Activated CD4-positive, alpha-beta T cell treated with anti-CD3 and anti-CD28 coated beads, Interleukin-10, Interleukin-2, amounts not matched to agents 100 ng/mL and 50 ng/mL, durations not matched to agents 16 hours and 8 hours (primary cell): ENCODE measurements at places on chromosomes 13 and 19.

DNA sequence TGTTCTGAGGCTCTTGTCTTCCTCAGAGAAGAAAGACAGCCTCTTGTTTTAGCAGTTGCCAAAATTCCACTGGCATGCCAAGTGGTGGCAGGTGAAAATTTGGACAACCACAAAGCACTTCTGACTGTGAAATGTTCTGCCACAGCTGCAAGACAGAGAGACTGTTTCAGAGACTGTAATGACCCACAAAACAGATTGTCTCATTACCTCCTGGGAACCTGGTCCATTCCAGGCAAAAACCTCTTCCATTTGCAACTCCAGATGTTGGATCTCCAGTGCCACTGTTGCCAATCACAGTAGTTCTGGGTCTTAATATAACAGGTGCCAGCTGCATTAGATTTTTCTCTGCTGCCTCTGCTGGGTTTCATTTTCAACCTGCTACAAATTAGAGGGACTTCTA lies 911.5 kb downstream of the UQCRFS1 start:
- no peak for DNase-seq

DNA sequence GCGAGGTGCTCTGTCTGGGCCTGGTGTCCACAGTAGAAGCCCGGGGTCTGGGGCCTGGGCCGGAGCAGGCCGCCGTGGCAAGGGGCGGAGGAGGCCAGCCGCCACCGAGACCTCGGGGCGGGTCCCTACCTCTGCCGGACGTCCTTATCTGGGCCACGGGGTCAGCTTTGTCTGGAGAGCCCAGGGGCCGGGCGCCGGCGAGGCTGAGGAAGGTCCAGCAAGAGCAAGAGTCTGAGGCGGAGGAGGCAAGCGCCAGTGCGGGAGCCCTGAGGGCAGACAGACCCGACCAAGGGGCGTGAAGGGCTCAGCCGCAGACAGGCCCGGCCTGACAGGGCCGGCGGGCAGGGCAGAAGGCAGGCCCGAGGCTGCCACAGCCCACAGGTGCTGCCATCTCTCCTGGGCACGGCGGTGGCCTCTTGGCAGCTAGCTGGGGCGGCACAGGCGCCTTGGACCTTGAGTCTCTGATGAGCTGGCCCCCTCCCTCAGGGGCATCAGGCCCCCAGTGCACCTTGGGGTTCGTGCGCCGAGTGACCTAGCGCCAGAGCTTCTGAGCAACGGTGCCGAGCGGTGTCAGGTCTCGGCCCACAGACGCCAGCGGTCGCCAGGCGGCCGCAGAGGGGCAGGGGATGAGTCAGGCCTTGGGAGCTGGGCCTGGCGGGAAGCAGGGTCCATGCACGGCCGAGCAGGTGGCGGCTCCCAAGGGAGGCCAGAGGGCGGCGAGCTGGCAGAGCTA lies 19.1 kb upstream of the AKAP8 start:
- DNase-seq, result no peak

DNA sequence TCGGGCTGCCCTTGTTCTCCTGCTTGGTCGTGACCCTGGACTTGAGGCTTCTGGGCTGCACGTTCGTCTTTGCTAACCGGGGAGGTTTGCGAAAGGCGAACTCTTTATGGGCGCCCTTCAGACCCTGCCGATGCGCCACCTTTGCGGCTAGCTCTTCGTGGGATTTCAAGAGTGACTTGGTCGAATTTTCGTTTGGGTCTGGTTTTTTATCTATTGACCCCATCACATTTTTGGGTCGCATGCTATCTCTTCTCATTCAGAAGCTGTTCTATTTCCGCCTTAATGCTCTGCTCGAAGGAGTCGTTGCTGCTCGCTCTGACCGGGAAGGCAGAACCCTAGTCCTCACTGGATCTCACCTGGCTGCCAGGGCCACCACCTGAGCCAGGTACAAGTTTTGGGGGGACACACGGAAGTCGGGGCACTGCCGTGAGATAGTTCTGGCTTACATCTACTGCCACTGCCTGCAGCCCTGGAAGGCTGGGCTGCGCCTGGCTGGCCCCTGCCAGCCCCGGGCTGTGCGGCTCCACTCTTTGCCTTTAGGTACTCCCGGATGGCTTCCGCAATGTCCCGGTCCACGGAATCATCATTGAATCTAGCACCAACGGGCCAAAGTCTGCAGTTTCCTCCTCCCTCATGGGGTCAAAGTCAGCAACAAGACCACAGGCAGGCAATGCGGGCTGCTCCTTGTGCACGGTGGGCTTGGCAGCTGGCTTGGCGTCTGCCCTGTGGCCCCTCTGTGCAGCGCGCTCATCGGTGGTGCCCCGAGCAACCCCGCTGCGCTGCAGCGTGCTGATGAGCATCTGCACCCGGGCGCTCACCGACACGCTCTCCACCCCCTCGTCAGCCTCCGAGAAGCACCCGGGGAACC lies 16.2 kb downstream of the RB1 start:
- DNase-seq, result no peak

DNA sequence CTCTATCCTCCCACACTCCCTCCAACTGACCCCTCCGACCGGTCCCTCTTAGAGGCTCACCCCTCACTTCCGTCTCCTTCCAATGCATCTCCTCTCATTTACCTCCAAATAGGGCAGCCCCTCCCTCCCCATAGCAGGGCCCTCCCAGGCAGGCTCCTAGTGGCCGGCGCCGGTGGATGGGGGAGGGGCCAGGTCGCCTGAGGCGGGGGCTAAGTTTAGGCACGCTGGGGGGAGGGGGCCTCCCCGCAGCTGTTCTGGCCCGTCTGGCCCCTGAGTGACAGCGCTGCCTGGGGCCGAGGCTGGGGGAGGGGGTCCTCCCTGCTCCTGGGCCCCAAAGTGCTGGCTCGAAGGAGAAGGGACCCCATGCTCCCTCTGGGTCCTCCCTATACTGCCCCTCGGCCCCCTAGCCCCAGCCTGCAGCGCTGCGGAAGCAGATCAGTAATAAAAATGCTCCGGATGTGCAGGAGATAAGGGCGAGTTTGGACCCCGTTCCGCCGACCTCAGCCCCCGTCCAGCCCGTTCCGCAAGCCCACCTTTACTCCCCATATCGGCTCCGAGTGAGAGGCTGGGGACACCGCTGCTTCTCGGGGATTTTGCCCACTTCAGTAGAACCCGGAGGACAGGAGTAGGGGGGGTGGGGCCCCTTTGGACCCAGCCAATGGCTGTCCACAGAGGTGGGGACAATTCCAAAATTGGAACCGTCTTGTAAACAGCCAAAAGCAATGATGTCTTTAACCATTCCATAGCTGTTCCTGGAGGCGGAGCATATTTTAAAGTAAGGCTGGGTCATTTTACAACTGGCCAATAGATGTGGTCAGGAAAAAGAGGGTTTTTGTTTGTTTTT lies 4.0 kb downstream of the RTN2 start:
- no peak for DNase-seq

GRCh38 chr19:54077334-54077733 lies 3.8 kb downstream of the TARM1 start:
- no peak for DNase-seq

DNA sequence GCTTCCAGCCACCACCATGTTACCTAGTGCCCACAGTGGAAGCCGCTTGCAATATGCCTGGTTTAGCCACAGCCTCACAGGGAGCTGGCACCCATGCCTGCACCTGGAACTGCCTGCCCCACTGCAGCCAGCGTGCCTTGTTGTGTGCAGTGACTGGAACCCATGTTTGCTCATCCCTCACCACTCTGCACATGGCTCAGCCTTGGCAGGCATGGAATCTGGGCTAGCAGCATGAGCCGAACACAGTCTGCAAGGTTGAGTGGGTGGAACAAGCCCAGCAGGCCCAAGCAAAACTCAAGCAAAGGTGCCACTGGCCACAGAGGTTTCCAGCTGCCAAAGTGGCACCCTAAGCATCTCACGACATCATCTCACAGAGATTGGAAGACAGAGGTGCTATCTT lies 269.5 kb downstream of the PCDH20 start:
- no peak for DNase-seq

DNA sequence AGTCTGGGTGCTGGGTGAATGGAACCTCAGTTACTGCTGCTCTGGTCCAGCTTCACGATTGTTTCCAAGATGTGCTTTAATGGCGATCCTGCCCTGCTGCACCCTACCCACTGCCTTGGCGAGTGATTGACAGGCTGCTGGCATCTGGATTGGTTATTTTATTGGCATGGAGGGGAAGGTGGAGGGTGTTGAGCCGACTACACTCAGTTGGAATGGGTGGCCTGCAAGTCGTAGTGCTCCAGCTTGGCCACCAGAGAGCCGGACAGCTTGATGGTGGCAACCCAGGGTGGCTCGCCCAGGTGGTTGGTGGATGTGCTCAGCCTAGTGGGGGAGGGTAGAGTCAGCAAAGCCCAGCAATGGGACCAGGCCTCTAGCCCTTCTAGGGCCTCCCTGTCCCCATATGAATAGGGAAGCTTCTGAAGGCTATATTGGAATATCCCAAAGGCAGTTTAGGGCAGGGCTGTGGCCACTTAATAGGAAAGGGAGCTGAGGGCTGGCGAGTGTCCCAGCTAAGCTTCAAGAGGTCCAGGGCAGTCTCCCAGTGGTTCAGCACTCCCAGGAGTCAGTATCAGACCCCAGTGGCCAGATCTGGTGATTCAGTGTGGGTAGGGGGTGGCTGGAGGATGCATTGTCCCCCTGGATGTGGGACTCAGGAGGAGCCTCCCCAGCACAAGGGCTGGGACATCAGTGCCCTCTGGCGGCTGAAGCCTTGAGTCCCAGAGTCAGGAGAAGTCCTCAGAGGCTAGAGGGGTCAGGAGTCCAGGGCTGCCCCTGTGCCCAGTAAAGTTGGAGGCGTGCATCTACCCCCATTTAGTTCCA lies 3.4 kb downstream of the GGN start:
- DNase-seq, result no peak

- no peak for DNase-seq
These were observed 75.0 kb upstream of the SLC15A1 start for GRCh38 chr13:98827449-98827848.

DNA sequence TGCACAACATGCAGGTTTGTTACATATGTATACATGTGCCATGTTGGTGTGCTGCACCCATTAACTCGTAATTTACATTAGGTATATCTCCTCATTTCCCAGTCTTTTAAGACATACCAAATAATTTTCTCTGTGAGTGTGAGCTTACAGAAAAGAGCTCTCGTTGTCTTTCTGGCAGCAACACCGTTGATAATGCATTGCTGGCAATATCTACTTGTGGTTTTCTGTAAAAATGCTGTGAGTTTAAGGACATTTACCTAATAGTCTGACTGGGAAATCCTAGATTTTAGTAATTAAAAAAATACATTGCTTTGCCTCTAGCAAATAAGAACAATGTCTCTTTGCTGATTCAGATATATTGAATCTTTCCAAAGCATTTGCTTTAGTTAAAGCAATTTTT lies 8.4 kb downstream of the IGFL3 start:
- no peak for DNase-seq

DNA sequence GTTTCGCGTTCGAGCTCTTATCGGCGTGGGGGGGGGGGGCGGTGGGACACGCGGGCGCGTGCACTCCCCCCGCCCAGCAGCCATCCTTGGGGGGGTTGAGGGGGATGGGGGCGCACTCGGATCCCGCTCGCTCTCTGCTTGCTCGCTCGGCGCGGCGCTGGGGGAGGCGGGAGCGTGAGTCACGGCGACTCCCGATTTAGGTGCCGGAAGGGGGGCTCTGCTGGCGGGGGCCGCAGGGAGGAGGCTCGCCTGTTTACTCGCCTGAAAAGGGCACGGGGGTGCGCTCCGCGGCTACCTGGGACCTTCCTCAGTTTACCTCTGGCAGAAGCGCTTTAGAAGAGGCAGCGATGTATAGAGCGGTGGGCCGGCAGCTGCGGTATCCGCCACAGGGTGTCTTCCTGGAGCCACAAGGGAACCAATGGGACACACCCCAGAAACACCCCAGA lies 1.1 kb upstream of the PDE4A start:
- no peak for DNase-seq
